ENCODE measurements at places on chromosomes 3 and 15.

DNA sequence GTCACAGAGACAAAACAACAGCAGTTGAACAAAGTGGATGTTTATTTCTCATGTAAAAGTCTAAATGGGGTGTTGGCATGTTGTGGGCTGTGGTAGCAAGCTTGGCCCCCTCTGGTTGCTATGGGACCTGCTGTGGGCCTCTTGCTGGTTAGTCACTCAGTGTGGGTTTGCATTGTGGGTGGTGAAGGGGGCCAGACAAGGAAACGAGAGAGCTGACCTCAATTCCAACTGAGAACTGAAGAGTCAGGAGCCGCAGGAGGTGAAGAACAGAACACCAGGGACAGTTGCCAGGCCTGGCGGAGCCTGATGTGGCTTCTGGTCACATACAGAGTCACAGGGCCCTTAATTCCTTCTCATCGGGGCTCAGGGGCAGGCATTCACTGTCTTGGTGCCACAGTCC, 1.9 kb upstream of the ADPGK start:
- DNase-seq = peak; percentile 10

DNA sequence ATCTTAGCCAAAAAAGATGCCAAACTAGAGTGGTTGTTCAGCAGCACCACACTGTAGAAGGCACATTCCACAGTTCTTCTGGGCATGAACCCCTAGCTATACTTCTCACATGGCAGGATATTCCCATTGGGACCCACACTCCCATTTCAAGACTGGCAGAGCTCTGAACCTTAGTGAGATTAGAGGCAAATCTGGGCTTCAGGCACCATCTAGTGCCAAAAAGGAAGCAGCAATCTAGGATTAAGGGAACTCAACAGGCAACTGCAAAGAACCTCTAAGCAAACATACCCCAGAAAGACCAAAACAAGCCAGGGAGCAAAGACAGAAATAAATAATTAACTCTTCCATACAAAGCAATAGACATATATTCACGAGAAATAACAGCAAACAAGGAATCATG, 66.2 kb downstream of the TAFA4 start:
- DNase-seq = no peak

- no peak for DNase-seq
Measured at GRCh38 chr15:70783610-70784022, 20.3 kb upstream of the UACA start.

- DNase-seq = no peak
Measured at GRCh38 chr15:89429986-89430385, 66.4 kb downstream of the RHCG start.

DNA sequence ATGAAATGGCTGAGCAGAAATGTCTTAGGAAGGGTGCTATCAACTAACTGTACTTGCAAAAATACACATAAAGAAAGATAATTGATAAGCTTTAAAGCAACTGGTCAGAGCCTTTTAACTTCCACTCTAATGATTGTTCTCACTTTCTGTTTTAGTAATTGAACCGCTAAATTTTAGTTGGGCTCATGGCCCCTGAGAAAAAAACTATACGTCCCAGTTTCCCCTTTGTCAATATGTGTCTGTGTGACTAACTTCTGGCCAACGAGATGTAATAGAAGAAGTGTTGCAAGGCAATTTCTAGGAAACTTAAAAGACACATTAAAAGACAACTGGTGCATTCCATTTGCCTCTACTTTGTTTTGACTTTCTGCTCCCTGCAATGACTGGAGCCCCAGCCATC, 223.9 kb downstream of the NR1D2 start:
- no peak for DNase-seq

DNA sequence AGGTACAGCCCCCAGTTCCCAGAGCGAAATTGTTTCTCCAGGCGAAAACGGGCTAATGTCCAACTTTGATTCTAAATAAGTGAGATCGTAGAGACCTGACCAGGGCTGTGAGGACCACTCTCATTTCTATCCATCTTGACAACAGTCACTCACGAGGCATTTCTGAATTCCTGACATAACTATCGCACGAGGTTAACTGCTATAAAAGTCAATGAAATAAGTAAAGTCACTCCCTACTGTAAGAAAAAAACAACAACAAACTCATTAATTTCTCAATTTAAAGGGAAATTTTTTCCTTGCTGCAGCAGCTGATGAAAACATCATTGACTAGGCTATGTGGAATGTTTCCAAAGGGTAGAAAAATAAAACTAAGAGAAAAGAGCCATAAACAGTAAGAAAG, 69.1 kb downstream of the GREM1 start:
- no peak for DNase-seq

- no peak for DNase-seq
Measured at GRCh38 chr3:45933591-45933990, 9.7 kb upstream of the CXCR6 start.

- no peak for DNase-seq
Measured at GRCh38 chr3:10334459-10334858, 13.5 kb upstream of the SEC13 start.

GRCh38 chr15:33565094-33565493, 254.3 kb downstream of the RYR3 start:
- no peak for DNase-seq

- DNase-seq = no peak
Measured at GRCh38 chr15:81299630-81300273, 24.2 kb downstream of the STARD5 start.

GRCh38 chr15:67085818-67086636, 20.6 kb downstream of the SMAD3 start:
- no peak for DNase-seq

DNA sequence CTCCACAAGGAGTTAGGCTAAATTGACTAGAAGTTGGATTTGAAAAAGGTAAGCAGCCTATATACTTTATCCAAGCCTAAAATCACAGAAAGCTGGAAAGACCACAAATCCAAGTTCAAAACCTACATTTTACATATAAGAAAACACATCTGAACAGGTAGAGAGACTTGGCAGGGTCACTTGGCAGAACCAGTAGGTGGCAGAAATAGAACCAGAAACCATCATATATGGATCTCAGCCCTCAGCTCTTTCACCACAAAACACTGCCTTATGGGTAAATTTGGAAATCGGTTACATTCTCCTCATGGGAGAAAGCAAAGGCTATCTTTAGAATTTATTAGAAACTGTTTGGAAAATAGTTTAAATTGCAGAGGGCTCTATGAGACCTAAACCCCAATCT, 44.2 kb downstream of the MKRN2 start:
- no peak for DNase-seq

- DNase-seq = peak; percentile 53
Measured at GRCh38 chr3:183385698-183386613, 42.5 kb downstream of the MCF2L2 start.

DNA sequence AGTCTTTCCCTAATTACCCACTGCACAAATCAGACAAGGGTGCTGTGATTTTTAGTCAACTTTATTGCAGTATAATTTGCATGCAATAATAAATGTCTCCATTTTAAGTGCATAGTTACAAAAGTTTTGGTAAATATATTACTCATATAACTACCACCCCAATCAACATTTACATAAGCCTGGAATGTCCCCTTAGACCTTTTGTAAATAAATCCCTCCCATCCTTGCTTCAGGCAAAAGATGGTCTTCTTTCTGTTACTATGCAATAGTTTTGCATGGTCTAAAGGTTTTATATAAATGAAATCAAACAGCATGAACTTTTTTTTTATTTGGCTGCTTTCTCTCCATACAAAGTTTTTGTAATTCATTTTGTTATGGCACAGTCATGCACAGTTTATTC, 235.4 kb downstream of the PYDC2 start:
- DNase-seq = no peak

GRCh38 chr3:33877187-33877586, 78.8 kb downstream of the PDCD6IP start:
- no peak for DNase-seq

DNA sequence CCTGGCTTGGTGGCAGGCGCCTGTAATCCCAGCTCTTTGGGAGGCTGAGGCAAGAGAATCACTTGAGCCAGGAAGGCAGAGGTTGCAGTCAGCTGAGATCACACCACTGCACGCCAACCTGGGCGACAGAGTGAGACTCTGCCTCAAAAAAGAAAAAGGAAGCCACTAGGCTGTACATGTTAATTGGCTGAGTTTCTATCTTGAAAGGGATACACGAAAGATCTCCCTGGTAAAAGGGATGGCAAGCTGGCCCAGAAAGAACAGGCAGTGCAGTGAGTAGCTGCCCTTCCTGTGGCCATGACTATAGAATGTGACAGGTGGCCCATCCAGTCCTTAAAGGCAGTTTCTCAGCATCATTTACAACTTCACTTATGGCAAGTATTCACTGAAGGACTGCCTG, 12.3 kb downstream of the LRIG1 start:
- no peak for DNase-seq

GRCh38 chr3:55042591-55042990, 114.7 kb upstream of the LRTM1 start:
- no peak for DNase-seq

DNA sequence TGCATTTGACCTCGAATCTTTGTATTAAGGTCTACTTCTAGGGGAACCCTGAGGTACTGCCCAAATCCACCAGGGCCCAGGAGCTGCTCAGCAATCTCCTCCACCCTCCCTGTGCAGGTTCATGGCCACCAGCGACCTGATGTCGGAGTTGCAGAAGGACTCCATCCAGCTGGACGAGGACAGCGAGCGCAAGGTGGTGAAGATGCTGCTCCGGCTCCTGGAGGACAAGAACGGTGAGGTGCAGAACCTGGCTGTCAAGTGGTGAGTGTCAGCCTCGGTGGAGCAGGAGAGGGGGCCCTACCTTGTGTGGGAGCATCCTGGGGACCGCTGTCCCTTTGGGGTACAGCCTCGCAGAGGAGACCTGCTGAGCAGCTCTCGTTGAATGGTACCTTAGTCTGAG, 6.9 kb downstream of the CAND2 start:
- no peak for DNase-seq

DNA sequence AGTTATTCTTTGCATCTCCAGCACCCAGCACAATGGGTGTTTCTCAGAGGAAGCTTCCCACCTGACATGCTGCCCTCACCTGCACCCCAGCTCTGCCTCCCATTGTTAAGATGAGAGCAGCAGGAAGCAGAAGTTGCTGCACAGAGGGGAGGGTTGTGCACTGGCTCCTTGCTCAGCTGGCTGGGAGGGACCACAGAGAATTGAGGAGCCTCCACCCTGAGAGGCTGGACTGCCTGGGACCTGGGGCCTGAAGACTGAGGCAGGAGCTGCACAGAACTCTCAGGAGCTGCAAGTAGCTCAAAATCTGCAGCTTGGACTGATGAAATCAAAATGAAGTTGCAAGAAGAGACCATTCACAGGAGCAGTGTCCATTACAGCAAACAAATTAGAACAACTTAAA, 222.3 kb upstream of the LINGO1 start:
- DNase-seq = no peak

GRCh38 chr3:180073561-180073960, 36.8 kb upstream of the PEX5L start:
- DNase-seq = no peak

- no peak for DNase-seq
Measured at GRCh38 chr3:41405466-41405865, 206.2 kb downstream of the CTNNB1 start.

DNA sequence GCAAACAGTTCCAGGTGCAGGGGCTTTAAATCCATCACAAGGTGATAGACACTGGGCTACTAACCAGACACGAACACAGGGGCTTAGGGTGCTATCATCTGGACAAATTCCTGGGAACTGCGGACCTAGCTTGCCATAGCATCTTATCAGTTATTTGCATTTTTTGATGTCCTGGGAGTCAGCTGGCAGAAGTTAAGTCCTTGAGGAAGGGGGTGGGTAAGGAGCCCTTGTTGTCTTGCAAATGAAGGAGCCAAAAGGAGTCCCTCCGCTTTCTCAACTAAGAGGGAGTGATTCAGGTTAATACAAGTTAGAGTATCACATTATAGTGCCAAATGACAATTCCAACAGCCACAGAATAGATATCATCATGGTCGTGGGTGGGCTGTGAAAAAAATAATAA, 108.9 kb downstream of the NPAP1 start:
- no peak for DNase-seq

DNA sequence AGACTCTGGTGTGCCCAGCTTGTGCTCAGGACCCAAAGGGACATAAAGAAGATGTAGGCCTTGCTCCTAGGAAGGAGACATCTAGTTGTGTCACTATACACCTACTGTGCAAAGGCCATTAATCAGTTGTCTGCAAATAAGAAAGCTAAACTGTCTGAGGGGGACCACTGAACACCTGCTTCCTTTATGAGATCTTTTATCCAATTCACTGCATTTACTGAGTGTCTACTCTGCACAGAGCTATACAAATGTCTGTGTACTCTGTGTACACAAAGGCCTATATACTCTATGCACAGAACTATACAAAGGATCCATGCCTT, 124.8 kb downstream of the CTNNB1 start:
- DNase-seq = no peak

- DNase-seq = no peak
Measured at GRCh38 chr3:55376753-55377347, 110.3 kb downstream of the WNT5A start.

DNA sequence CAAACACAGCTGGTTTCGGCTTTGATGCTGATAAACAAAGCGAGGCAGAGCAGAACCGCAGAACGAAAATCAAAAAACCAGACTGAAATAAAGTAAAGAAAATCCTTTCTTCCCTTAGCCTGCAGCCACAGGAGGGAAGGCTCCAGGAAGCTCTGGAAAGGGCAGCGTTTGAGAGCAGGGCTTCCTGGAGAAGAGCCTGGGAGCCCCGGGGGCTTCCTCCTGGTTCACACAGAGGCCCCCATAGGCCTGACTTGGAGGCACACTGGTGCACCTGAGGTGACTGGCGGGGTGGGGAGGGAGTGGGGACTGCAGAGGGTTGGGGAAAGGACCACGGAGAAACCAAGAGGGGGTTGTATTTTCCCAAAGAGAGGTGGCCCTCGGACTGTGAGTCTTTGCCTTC, 98.8 kb upstream of the WNT5A start:
- DNase-seq = no peak

DNA sequence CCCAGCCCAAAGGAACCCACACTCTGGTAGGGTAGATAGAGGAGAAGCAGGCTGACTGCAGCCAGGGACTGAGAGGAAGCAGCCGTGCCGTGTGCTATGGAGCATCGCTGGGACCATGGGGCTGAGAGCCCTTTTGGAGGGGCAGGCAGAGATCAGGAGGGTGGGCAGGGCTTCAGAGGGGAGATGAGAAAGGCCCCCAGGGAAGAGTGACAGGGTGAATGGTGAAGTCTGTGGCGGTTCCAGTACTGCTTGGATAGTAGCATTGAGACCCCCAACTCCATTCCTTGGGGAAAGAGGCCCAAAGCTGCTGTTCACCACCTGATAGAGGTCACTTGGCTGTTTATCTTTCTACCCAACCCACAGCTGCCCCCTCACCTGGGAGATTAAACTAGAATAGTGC, 80.0 kb upstream of the MRPS22 start:
- DNase-seq = no peak

DNA sequence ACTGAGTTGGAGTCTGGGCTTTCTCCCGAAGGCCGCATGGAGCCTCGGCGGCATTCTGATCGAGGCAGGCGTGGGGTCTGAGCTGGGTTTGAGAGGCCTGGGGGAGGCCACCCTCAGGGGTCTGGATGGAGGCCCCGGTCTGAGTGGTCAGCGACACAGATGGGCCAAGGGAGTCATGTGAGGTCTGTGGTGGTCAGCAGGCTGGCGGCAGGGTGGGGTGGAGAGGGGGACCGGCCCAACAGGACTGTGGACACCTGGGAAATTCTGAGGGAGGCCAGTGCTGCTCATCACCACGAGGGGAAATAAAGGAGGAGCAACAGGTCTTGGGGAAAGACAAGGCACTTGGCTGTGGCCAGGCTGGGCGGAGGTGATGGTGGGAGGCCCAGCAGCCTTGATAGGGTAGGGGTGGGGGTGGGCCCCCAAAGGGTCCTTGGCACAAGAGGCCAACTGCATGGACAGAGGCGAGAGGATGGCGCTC, 16.2 kb downstream of the CTSH start:
- DNase-seq = no peak
